ENCODE measurements at places on chromosomes 4 and X.

- no peak for DNase-seq
Measured at GRCh38 chrX:71533516-71533850, 579 bp downstream of the OGT start.

- no peak for DNase-seq
Measured at GRCh38 chr4:184346682-184347081, 127.7 kb downstream of the IRF2 start.

DNA sequence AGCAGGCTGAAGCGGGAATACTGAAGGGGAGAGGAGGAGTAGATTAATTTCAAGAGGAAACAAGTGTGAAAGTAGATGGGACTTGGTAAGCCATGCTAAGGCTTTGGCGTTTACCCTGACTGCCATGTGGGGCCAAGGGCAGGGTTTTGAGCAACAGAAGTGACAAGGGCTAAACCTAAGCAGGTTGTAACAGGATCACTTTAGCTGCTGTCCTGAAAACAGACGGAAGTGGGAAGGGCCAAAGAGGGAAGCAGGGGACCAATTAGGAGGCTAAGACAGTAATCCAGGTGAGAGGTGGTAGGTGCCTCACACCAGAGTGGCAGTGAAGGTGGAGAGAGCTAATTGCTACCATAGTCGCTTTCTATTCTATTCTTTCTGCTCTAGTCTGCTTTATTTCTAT is 166.5 kb downstream of the PJA1 start:
- no peak for DNase-seq

GRCh38 chr4:113436360-113436759 is 325.2 kb downstream of the CAMK2D start:
- DNase-seq: no peak

- no peak for DNase-seq
Measured at GRCh38 chr4:110669663-110670062, 46.8 kb upstream of the PITX2 start.

- no peak for DNase-seq
Measured at GRCh38 chr4:100870940-100871772, 353.3 kb upstream of the EMCN start.

DNA sequence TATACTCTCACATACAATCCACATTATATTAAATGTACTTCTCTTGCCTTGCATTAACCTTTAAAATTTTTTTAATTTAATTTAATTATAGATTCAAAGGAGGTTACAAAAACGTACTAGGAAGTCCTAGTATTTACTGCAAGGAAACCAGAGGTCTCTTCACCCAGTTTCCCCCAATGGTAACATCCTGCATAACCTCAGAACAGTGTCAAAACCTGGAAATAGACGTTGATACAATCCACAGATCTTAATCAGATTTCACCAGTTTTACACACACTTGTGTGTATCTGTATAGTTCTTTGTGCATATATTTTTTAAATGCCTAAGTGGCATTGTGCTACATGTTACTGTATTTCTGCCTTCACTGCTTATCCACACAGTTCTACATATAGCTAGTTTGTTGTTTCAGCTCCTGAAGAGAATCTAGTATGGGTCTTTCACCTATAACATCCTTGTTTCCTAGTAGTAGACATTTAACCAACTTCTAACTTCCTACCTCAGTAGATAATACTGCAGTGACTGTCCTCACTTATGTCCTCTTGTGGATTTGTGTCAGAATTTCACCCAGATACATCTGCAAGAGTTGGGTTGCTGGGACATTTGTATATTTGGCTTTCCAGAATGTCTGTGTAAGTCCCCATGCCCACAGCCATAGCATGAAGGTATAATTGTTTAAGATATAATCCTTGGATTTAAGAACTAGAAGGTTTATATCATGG is 103.2 kb downstream of the NFKB1 start:
- no peak for DNase-seq

DNA sequence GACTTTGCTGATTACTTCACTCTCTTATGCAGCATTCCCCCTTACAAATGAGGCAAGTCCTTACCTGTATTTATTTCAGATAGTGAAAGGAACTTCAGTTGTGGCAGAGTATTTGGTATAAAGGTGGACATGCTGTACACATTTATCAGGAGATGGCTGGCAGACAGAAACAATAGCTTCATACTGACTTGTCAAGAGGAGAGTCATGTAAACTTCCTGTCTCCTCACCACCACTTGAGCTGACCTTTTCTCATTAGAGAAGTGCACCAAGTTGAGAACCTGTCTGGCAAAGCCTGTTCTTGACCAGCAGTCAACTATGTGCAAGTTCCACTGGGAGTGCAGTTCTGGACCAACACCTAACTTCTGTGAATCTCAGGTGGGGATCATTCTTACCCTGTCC is 80.8 kb downstream of the LARP1B start:
- no peak for DNase-seq

DNA sequence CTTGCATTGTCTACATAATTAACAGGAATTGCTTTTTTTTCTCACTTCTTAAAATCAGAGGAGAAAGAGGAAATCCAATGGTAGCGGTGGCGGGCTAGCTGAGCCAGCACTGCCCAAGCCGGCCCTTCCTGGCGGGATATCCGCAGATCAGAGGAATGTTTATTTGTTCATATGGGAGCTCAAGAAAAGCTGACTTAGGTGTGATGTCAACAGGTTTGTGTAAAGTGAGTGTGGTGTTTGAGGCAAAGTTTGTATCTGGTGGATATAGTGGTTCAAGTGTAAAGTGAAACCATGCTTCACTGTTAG is 466 bp upstream of the SLC39A8 start:
- no peak for DNase-seq

DNA sequence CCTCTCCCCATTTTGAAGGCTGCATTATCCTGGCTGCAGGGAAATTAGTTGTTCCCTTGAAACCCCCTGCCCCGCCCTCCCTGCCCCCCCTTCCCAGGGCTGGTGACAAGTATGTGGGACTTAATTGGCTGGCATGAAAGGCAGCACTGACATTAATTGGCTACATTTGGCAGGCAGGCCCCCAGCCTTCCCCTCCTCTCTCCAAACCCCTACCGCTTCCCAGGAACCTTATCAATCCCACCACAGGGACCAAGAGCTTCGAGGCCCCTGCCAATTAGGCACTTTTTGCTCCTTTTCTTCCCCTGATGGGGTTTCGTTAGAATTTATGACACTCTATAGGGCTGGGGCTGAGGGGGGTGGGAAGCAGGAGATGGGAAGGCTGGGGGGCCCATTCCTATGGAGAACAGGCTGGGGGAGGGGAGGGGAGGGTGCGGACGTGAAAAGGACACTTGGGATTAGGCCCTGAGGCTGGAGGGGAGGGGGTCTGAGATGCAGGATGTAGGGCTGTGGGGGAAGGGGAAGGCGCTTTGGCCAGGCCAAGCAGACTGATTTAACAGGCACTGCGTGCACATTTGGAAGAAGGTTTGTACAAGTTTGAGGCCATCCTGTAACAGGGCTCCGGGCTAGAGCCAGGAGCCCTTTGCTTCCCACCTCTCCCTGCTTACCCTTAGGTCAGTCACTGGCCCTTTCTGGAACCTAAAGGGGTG is 52.2 kb downstream of the EFNB1 start:
- DNase-seq: no peak

- no peak for DNase-seq
Measured at GRCh38 chrX:123993904-123994635, 32.6 kb downstream of the STAG2 start.

DNA sequence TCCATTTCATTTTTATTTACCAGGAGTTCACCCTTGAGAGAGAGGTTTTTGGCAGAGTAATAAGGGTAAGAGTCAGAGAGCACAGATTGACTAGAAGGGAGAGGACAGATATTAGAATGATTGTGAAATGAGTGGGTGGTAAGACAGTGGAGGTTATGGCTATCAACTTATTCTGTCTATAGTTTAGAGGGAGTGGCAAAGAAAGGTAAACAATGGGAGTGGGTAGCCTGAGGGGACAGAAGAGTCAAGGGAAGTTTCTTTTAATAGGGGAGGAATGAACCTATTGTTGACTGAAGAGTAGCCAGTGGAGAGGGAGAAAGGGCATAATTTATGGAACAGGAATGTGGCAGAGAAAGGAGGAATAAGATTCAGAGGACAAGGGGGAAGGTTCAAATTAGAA is 186.5 kb upstream of the NRK start:
- no peak for DNase-seq

- DNase-seq: no peak
Measured at GRCh38 chr4:87087420-87087819, 133.0 kb downstream of the KLHL8 start.

DNA sequence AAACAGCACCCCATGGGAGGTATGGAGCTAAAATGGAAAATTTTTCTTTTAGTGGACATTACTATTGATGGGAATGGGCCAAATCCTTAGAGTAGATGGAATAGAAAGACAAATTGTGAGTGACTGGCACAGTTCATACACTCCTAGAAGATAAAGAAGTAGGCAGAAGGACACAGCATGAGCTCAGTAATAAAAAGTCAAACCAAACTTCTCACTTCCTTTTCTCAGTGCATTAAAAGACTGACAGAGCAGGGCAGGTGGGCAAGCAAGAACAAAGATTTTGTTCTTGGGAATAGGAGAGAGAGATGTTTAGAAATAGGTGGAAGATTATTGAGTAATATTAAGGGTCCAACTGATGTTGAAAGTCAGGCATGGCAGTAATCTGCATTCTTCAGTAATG is 132.5 kb downstream of the ATP10D start:
- no peak for DNase-seq

DNA sequence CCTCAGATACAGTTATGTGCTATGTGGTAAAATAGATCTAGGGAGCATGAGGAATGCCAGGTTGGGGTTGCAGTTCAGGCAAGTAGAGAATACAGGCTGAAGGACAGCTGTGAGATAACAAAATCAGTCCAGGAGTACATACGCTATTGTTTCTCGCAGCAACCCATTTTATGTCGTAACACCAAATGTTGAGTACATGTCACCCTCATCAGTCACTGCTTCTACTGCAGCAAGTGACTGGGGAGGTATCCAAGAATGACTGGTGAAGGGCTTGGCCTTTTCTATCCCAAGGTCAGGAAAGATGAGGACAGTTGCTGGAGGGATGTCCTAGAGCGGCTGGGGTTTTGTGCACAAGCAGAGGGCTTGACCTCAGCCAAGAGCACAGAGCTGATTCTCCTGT is 172.1 kb downstream of the CBR4 start:
- DNase-seq: no peak

DNA sequence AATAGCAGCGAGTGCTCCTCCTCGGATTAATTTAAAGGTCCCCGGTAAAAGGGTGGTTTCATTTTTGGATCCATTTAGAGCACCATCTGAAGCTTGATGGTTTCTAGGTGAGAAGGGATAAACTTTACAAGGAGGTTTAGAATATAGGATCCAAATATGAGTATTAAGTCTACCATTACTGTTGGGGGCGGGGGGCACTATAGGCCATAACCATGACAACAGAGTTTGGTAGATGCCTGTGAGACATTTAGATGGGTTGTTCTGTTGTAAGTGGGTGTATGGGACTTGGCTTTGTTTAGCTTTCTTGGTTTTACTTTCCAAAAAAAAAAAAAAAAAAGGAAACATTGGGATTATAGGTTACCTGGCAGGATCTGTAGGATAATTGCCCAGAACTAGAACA is 92.7 kb downstream of the TENT5D start:
- no peak for DNase-seq

- DNase-seq: peak; percentile 62
Measured at GRCh38 chr4:118740869-118741268, 55.7 kb downstream of the METTL14 start.

GRCh38 chr4:15652841-15653240 is 2.3 kb downstream of the FBXL5 start:
- DNase-seq: no peak

GRCh38 chrX:143634309-143634662 is 1.6 kb downstream of the SLITRK4 start:
- DNase-seq: no peak

GRCh38 chr4:180280076-180280475 is 1963.1 kb upstream of the TENM3 start:
- DNase-seq: no peak

GRCh38 chr4:53040851-53041250 is 178.7 kb downstream of the RASL11B start:
- no peak for DNase-seq

DNA sequence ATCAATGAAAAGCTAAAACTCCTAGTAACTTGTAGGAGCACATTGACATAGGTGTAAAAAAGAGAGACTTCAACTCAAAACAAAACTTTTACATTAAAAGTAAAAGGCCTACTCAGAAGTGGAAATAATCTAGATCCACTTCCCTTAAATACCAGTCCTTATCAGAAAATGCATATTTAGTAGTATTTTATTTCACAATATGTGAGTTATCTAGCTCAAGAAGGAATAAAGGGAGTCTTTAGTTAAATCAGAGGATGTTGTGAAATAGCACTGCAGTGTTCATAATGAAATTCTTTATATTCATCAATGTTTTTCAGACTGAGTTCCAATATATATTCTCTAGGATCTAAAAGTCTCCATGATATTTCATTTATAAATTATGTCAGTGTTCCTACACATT is 715.0 kb downstream of the GRID2 start:
- no peak for DNase-seq

DNA sequence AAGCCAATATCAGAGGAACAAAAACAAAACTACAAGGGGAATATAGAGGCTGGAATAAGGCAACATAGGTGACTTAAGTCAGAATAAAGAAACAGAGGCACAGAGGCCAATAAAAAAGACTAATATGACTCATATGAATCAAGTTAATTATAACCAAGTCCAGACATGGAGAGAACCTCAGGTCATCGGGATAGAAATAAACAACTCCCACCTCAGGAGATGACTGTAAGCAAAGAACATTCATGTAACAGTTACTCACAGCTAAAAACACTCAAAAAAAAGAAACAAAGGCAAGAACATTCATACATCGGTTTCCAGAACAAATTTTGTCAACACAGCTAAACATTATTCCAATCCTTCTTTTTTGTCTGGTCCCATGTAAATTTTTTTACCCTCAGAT is 60.3 kb upstream of the RXFP1 start:
- no peak for DNase-seq

DNA sequence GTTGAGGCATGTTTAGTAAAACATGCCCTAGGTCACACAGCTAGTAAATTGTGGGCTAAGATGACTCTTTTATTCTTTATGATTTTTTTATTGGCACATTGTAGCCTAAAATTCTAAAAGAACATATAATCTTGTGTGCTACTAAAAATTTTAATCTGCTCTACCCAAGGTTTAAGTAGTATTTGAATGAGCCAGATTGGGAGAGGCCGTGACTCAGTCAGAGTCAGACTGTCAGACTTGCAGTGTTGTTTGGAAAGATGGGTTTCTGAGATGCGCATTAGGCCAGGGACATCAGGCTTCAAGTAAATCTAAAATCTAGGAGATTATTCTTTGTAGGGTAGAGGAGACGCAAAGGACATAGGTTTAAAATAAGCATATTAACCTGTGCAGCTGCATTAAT is 30.7 kb upstream of the TMPRSS11E start:
- DNase-seq: no peak

- no peak for DNase-seq
Measured at GRCh38 chr4:5666741-5667140, 41.6 kb downstream of the EVC2 start.

GRCh38 chrX:131746491-131746968 is 202.7 kb downstream of the OR13H1 start:
- no peak for DNase-seq

DNA sequence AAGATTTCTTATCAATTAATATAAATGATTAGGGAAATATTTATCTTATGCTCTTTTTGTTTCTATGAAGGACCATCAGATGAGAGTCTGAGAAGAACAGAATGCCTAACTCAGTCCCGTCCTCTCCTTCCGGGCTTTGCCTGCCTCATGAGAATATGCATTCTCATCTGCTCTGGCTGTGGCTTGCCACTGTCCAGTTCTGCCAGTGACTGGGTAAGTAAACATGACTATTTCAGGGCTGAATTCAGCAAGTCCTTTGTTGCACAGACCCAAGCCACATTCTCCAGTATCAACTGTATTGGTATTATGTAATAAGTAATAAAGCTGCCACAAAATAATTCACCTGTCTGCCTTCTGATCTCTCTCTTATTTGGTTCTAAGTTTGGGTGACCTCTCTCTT is 110.7 kb downstream of the WDFY3 start:
- DNase-seq: no peak
